ENCODE measurements at places on chromosomes 6 and 20.

GRCh38 chr20:32534661-32535240, 50.4 kb downstream of the NOL4L start:
- DNase-seq, result peak; percentile 46

DNA sequence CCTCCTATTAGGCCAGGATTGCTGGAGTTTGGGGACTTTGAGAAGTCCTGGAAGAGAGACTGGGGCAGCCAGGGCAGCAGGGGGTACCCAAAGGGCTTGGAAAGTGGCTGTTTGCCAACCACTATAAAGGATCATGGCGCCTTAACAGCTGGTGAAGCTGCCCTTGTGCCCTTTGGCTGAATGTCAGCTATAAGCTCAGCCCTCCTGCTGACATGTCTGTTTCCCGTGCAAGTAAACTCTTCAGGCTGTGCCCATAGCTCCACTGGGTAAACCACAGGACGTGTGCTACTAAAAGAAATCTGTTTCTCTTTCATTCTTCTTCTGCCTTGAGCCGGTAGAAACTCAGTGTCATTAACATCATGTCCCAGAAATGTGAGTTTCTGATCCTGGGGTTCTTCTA, 97.3 kb downstream of the CAP2 start:
- DNase-seq, result no peak

DNA sequence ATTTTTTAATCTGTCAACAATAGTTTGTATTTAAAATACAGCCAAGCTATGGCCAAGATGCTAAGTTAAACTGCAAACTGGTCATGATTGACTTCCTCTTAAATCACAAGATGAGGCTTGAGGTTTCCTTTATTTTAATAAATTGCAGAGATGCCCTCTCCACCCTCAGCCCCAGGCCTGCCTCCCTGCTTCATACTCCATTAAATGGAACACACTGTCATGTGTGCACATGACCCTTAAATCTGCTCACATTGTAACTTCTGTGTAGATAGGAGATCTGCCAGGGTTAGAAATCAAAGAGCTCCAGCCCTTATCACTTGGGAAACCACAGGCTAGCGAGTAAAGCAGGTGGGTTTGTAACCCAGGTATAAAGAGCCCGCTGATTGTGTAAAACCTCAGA, 20.8 kb downstream of the DUSP22 start:
- no peak for DNase-seq

DNA sequence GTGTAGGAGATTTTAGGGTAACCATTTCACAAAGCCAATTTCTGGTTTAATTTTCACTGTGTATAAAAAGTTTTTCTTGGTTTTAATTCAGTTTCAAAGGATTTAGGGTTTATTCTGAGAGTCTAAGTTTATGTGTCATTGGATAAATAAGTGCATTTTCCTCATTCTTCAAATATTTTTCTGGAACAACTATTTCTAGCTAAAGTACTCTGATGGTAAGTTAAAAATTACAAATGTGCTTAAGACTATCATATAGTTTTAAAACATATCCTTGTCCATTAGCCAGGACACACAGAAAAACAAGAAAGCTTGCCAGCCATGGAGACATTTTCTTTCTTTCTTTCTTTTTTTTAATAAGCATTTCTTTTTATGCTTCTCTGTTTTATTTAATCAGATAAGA, 333.0 kb downstream of the RFPL4B start:
- DNase-seq, result no peak

GRCh38 chr6:16933532-16933931, 168.3 kb upstream of the STMND1 start:
- no peak for DNase-seq

DNA sequence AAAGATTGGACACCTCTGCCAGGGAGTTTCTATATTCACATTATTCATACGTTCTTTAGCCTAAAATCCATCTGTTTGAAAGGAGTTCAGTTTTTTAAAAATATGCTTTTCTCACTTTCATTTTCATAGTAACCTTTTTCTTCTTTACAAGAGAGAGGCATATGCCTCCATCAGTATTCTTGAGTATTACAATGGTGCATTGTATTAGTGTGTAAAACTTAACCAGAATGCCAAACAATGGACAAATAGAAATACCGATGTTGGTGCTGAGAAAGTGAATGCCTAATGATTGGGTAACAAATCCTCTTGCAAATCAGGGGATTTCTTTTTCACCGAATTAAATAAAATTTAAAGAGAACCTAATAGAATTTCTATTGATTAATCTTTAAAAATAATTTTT, 163.2 kb upstream of the LAMA2 start:
- DNase-seq, result no peak

- no peak for DNase-seq
Measured at GRCh38 chr6:18380158-18380836, 6.9 kb upstream of the RNF144B start.

DNA sequence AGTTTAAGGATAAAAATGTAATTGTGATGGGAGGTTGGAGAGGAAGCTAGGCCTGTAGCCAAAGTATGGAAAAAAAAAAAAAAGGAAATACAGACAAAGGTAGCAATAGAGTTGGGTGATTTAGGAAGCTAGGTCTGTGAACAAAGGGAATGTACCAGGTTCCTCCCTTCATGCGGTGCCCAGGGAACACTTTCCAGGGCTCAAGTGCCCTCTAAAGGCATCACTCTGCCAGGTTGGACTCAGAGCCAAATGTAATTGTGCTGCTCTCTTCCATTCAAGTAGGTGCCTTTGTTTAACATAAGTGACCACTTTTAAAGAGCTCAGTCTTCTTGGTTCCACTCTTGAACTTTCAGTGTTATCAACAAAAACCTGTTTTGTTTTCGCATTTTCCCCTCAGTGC, 159.7 kb upstream of the AHI1 start:
- DNase-seq, result no peak

DNA sequence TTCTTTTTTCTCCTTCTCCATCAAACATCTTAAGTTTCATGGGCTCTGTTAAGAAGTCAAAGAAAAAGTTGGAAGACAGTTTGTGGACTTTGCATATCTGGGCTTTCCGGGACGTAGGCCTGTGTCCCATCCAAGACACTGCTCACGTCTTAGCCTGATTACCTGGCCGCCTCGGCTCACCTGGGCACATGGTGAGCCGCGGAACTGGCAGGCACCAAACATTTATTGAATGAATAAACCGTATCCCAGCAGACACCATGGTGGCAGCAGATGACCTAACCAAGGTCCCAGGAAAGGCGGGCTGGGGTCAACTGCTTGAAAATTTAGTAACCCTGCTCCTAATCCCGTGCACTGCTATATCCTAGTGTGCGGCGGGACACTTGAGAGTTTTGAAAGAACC, 35.6 kb downstream of the GNAS start:
- no peak for DNase-seq

- no peak for DNase-seq
Measured at GRCh38 chr20:62982124-62983075, 24.4 kb downstream of the BHLHE23 start.

GRCh38 chr6:89580997-89581666, 57.4 kb downstream of the LYRM2 start:
- no peak for DNase-seq

DNA sequence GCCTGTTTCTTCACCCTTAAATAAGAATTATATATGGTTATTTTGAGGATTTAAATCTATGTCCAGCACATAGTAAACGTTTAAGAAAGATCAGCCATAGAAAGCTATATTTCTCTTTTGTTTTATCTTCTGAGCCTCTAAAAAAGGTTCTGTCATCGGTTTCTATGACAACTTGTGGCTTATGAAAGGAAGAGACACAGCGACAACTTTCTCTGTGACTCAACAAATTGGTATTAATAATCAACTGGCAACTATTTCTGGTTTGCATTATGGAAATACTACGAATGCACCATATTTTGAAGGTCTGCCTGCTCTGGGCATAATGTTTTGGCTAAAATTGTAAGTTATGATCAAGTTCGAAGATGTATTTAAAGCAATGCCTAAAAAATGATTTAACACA, 751.0 kb downstream of the CD109 start:
- DNase-seq, result no peak

DNA sequence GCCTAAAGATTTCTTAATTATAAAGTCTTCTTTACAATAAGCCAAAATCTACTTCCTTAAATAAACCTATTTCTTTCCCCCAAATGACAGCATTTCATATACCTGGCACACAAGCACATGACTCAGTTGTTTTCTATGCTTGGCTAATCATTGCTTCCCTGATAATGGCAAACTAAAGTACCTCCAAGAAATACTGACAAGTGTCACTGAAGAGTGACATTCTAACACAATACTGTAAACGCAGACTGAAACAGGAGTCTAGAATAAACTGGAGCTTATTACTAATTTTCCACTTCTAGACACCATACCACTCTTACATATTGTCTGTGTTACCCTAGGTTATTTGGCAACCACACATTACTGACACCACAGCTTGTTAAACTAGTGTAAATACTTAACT, 14.3 kb downstream of the SYNCRIP start:
- DNase-seq, result no peak

DNA sequence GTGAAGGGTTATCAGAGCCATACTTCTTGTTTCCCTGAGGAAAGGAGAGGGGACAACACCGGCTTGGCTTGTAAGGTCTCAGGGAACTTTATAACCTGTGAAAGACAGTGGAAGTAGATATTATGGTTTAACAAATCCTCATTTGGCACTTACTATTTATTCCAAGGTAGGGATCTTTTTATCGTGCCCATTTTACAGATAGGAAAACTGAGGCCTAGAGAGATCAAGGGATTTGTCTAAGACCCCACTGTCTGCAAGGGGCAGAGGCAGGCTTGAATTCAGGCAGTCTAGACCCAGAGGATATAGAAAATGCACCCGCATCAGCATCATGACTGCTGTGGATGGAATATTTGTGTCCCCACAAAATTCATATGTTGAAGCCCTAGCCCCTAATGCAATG, 118.4 kb upstream of the CST7 start:
- no peak for DNase-seq

GRCh38 chr6:118776607-118777549, 117.1 kb upstream of the ASF1A start:
- DNase-seq, result peak; percentile 60

DNA sequence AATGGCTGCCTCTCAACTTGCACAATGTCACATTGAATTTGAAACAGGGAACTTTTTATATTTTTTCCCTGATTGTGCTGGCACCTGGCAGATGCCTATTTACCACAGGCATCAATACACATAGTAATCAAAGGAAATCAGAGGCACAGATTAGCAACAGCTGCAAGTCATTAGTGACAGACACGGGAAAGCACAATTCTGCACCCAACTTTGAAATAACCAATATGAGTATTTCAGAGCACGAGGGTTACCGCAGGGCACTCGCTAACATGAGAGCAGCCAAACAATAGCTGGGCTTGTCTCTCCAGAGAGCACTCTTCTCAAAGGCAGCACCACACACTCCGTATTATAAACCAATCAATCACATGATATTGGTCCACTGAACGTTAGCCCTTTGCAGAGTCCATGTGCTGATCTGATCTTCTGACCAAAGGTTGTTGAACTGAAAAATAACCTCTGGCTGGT, 149.5 kb downstream of the RNF144B start:
- DNase-seq, result no peak

DNA sequence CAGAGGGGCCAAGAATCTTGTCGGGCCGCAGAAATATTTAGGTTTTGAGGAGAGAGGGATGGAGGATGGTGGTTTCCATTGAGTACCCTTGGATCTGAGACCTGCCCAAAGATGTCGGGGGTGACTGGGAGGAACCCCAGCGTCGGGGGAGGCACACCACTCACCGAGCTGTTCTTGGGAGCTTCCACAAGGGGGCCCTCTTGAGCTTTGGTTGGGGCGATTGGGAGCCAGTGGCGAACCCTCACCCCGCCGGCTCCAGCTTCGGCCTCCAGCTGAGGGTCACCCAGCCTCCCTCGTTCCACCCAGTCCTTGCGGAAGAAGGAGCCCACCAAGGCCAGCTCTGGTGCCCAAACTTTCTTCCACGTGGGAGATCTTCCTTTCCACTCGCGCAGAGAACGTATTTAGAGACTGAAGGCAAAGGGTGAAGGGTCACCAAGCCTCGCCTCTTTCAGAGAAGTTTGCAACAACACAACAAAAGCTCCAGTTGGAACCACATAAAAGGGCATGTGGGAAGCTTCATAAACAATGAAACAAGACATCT, 33.6 kb downstream of the APCDD1L start:
- peak; percentile 78 for DNase-seq

DNA sequence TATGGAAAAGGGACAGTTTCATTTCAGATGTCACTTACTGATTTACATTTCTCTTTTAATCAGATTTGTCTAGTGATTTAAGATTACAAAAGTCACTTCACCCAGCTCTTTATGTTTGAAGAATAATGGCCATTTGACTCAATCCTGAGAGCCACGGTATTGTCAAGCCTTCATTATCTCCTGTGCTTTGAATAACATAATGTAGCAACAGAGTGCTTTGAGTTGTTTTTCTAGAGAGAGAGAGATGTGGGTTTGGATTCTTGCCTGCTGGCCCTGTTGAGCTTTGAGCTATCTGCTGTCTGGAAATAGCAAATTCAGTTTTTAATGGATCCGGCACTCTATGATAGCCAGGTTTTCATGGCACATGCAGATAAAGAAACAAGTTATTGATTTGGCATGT, 478.4 kb upstream of the SOX4 start:
- no peak for DNase-seq

DNA sequence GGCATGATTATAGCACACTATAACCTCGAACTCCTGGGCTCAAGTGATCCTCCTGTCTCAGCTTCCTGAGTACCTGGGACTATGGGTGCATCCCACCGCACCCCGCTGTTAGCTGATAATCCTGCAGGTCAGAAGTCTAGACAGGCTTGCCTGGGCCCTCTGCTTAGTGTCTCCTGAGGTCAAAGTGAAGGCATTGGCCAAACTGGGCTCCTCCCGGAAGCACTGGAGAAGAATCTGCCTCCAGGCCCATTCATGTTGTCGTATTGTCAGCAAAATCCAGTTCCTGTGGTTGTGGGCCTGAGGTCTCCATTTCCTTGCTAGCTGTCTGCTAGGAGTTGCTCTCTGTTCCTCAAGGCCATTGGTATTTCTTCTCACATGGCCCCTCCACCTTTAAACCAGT, 6.3 kb upstream of the MROH8 start:
- DNase-seq, result peak; percentile 62

GRCh38 chr20:25310921-25311728, 63.2 kb downstream of the PYGB start:
- DNase-seq, result no peak

DNA sequence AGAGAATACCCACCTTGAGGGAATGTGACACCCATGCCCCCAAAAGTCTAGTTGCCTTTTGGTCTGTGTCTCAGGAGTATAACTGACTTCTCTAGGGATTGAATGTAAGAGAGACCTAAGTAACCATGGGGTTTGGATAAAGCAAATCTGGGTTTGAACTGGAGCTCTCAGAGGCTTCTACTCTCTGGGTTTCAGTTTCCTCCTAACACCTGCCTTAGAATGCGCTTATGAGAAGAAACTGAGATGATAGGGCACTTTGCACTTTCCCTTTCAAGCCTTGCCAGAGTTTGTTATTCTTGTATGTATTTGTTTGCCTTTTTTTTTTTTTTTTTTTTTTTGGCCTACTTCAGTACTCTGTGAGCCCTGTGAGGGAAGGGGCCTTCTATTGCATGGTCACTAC, 19.4 kb downstream of the SDHAF4 start:
- DNase-seq, result no peak
